ENCODE measurements at places on chromosomes 7 and 10. TPM values are rescaled to one million over a fixed set of nuclear protein-coding genes. Genes with fewer than 3 reads are reported as not detected.

Gene HIBADH
- 45.8 TPM for total RNA-seq

Gene HNRNPA2B1
- 457 TPM for total RNA-seq

Gene PHYH
- 13.2 TPM for total RNA-seq

Gene SLC16A9
- 12.8 TPM for total RNA-seq

GRCh38 chr10:1424648-1425047 lies 312.7 kb downstream of the ADARB2 start:
- H3K36me3 ChIP-seq = no peaks in the 10 kb centered on the region
- H3K27me3 ChIP-seq = peaks cover 3% of the 10 kb centered on the region
- no peak overlapping the region for H3K4me3 ChIP-seq
- no peak for DNase-seq
- H3K27ac ChIP-seq = no peak overlapping the region
- no peaks in the 10 kb centered on the region for H3K4me1 ChIP-seq

Gene TDRD1
- not detected for total RNA-seq

Gene GPR26
- total RNA-seq = not detected

All from PC-3 (cell line).